ENCODE measurements at places on chromosomes 3 and 15. TPM values are rescaled to one million over a fixed set of nuclear protein-coding genes. Genes with fewer than 3 reads are reported as not detected.

Gene CCNDBP1
- total RNA-seq = 44.9 TPM

Gene ACKR2
- total RNA-seq = 6.8 TPM

Gene RNF13
- 162 TPM for total RNA-seq

Gene LYZL4
- not detected for total RNA-seq

Gene SNX22
- total RNA-seq = 0.42 TPM

Gene C3orf49
- total RNA-seq = not detected

Gene RTP1
- not detected for total RNA-seq

Gene CADPS
- total RNA-seq = 19.2 TPM

Gene TM6SF1
- 5.7 TPM for total RNA-seq

Gene CIDEC
- total RNA-seq = not detected

Gene ARL8B
- total RNA-seq = 91.3 TPM

Gene TMEM212
- total RNA-seq = not detected

Gene SLC24A5
- 0.26 TPM for total RNA-seq

Gene HEG1
- total RNA-seq = 42.1 TPM

Gene SETD2
- total RNA-seq = 95.7 TPM

Gene ACAD11
- total RNA-seq = 47.3 TPM

Gene CCR4
- total RNA-seq = 0.53 TPM

Gene ARPP21
- total RNA-seq = 11.8 TPM

Gene MAP1A
- total RNA-seq = 14.3 TPM

Gene SLC28A2
- not detected for total RNA-seq

Gene SHC4
- 8.8 TPM for total RNA-seq

Gene THBS1
- total RNA-seq = 462 TPM
